ENCODE measurements at places on chromosomes 4 and X. TPM values are rescaled to one million over a fixed set of nuclear protein-coding genes. Genes with fewer than 3 reads are reported as not detected.

The SCML1 gene
- 1.7 TPM for total RNA-seq

The ESX1 gene
- total RNA-seq: not detected

The ASMT gene
- not detected for total RNA-seq

The PPP2R2C gene
- not detected for total RNA-seq

- DNase-seq: no peak
Measured at GRCh38 chr4:10024303-10024702, 3.0 kb upstream of the SLC2A9 start.

GRCh38 chr4:22202975-22203710 lies 254.6 kb upstream of the KCNIP4 start:
- DNase-seq: no peak

GRCh38 chr4:8162625-8163024 lies 4.0 kb upstream of the ABLIM2 start:
- no peak for DNase-seq

DNA sequence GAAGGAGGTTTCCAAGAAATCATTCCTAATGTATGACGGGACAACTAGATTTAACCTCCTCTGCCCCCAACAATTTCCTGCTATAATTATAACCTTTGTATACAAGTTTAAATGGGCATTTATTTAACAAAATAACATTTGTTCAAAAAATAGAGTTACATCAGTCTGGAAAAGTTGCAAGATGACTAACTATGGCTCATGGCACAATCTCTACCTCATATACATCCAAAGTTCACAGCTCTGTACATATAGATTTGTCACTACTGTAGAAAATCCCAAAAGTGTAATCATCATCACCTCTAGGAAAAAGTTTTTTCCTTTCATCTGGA lies 3.8 kb upstream of the RPS6KA3 start:
- no peak for DNase-seq

GRCh38 chr4:61493470-61493869 lies 293.3 kb downstream of the ADGRL3 start:
- no peak for DNase-seq
